ENCODE measurements at places on chromosomes 2 and 18.

GRCh38 chr2:177759443-177759842, 313.1 kb downstream of the PDE11A start:
- no peak for DNase-seq

- DNase-seq, result no peak
Observed at GRCh38 chr18:79010802-79011201, 31.2 kb downstream of the SALL3 start.

DNA sequence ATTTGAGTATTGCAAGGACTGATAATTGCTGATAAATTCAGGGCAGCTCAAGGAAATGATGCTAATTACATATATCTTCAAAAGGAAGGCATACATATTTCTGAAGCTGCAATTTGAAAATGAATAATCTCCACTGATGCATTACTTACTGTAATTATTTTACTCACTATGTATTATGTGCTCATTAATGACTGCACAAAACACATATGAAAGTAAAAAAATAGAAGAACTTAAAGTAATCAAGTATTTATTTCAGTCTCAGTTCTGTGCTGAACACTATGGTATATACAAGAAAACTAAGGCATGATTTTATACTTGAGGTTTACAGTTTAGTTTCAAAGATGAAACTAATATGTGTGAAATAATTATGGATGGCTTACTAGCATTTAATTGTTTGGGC, 9.3 kb downstream of the ACTR3 start:
- no peak for DNase-seq

GRCh38 chr2:195016841-195017240, 640.2 kb upstream of the SLC39A10 start:
- no peak for DNase-seq

DNA sequence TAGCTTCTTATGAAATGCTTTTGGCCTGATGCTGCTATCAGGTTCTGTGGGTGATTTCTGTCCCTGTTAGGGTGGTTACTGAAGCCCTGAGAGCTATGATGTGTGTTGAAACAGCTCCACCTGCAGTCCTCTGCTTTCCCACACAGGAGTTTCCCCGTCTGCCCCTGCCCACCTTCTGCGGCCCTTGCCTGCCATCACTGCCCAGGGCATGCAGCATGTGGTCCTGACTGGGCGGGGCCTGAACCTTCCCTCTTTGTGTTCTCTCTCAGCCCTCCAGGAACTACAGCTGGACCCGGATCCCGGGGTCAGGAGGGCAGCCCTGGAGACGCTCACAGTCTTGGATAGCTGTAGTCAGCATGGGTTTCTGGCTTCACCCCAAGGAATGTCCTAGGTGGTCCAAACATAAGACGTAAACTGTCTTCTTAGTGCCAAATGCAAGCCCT, 21.4 kb downstream of the HJURP start:
- peak; percentile 43 for DNase-seq

DNA sequence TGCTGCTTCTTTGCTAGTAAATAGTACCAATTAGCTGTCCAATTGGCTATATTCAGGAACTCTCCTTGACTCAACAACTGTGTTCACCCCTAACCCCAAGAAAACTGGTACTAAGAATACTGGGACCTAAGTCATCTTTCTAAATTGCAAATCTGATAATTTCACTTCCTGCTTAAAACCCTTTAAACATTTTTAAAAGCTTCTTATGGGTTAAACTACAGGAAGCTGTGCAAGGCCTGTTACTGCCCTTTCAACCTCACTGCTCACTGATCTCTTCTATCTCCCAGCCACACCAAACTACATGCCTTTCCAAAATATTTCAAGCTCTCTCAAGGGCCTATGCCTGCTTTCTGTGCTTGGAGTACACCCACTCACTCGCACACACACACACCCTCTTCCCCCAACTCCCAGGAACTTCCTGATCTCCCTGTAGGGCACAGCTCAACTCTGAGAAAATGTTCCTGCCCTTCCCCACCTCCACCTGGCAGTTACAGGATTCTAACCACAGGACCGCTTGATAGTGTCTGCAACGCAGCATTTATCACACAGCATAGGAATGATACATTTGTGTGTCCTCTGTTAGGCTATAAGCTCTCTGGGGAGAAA, 6.7 kb downstream of the LMAN1 start:
- DNase-seq, result no peak

Data from right forelimb (tissue), 1 donor.